ENCODE measurements at places on chromosomes 12 and 14. TPM values are rescaled to one million over a fixed set of nuclear protein-coding genes. Genes with fewer than 3 reads are reported as not detected.

Gene IFT43
- total RNA-seq: 15.0 TPM

Gene RFLNA
- total RNA-seq: not detected

Gene RHOJ
- total RNA-seq: not detected

Gene TRPV4
- not detected for total RNA-seq

Gene SLC25A47
- not detected for total RNA-seq

Gene KRT78
- not detected for total RNA-seq

Gene SLC25A21
- total RNA-seq: not detected

Gene BHLHE41
- not detected for total RNA-seq

Gene ERP27
- 1.5 TPM for total RNA-seq

Gene GALNT9
- total RNA-seq: 0.12 TPM

Gene TEX52
- not detected for total RNA-seq

Gene KRT71
- not detected for total RNA-seq

Gene GLI1
- total RNA-seq: 0.07 TPM

Gene KCNK13
- not detected for total RNA-seq
